ENCODE measurements at places on chromosomes 3 and 15.

GRCh38 chr3:30285188-30286006 is 321.0 kb upstream of the TGFBR2 start:
- DNase-seq, result no peak

- no peak for DNase-seq
Measured at GRCh38 chr3:71012971-71013370, 570.6 kb downstream of the FOXP1 start.

- DNase-seq, result no peak
Measured at GRCh38 chr3:27464646-27465045, 19.5 kb downstream of the SLC4A7 start.

DNA sequence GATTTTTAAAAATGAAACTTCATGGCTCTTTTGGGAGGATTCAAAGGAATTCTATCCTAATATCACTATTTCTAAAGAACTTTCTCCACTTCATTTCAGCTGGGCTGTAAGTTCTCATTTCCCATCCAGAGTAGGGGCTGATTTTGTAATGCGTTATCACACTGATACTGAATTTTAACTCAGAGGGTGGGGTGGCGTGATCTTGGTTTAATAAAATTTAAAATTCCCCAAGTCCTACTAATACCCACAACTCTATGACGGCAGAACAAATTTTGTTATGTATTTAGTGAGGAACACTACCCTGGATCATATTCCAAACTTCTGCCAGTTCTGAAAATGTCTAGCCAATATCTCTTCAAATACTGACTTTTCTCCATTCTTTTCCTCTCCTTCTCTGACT is 92.7 kb downstream of the ASB7 start:
- no peak for DNase-seq

- no peak for DNase-seq
Measured at GRCh38 chr3:165451371-165452070, 255.3 kb upstream of the SLITRK3 start.

DNA sequence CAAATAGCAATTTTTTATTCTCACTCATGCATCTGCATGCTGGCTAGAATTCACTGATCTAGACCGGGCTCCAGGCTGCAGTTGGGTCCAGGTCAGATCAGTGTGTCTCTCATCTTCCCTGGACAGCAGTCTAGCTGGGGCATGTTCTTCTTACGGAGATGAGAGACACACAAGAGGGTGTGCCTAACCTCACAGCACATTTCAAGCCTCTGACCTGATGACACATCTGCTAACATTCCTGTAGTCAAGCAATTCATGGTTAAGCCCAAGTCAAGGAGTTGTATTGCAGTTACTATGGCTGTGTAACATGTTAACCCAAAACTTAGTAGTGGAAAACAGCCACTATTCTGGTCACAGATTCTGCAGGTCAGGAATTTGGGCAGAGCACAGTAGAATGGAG is 13.1 kb downstream of the BSN start:
- DNase-seq, result no peak

- peak; percentile 66 for DNase-seq
Measured at GRCh38 chr15:73851689-73852088, 21.7 kb upstream of the TBC1D21 start.
